Large intestine (tissue), 12 donors: ENCODE measurements at places on chromosomes 16 and 17.

- peak; percentile 83 for DNase-seq
Observed at GRCh38 chr17:80847496-80848230, 144.0 kb upstream of the CHMP6 start.

- no peak for DNase-seq
Observed at GRCh38 chr16:86491640-86492023, 18.7 kb upstream of the FOXF1 start.

DNA sequence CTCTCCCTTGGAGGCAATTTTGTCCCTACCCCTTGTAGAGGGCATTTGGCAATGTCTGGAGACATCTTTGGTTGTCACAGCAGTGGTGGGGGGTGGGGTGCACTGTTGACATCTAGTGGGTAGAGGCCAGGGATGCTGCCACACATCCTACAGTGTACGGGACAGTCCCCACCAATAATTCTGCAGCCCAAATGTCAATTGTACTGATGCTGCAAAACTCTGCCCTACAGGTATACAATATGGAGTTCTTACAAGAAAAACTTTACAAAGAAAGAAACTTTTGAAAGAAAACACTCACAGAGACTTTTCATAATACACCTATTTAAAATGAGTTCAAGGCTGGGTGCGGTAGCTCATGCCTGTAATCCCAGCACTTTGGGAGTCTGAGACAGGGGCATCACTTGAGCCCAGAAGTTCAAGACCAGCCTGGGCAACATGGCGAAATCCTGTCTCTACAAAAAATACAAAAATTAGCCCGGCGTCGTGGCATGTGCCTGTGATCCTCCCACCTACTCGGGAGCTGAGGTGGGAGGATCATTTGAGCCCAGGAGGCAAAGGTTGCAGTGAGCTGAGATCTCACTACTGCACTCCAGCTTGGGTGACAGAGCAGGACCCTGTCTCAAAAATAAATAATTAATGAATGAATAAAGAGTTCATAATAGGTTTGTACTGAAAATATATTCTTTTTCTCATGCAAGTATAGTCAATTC is 59.4 kb downstream of the EMP2 start:
- no peak for DNase-seq

DNA sequence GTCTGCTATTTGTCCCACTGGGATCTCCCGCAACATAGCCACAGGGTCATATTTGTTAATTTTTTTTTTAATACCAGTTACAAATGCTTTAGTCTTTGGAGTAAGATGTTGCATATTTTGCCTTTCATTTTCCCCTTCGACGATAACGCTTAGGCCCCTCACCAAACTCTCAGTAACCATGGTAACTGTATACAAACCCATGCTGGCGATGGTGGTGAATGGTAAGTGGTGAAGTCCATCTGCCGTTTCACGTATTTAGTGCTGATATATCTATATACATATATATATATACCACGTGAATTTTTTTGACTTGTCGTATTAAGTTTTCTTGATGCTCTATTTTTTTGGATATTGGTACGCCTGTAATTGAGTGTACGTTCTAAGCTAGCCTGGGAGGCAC is 263.7 kb downstream of the RBFOX1 start:
- DNase-seq: no peak

DNA sequence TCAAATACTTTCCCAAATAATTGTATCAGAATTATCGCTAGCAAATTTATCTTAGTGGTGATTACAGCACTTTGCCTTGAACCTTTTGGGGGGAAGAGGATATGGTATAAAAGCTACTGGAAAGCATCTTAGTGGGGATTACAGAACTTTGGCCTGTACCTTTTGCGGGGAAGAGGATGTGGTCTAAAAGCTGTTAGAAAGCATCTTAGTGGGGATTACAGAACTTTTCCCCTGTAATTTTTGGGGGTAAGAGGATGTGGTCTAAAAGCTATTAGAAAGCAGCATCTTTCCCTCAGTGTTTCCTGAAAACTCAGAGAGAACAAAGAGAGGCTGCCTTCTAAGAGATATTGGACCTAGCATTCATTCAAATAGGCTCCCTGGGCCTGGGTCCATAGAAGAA is 4.1 kb downstream of the SLFN12 start:
- DNase-seq: no peak

- no peak for DNase-seq
Observed at GRCh38 chr17:28906706-28907438, 4.0 kb upstream of the DHRS13 start.

GRCh38 chr16:55534756-55535155 is 25.9 kb downstream of the LPCAT2 start:
- no peak for DNase-seq

GRCh38 chr16:56684256-56684925 is 2.1 kb downstream of the MT1X start:
- no peak for DNase-seq

- DNase-seq: no peak
Observed at GRCh38 chr17:83200231-83200699, 120.9 kb downstream of the METRNL start.

DNA sequence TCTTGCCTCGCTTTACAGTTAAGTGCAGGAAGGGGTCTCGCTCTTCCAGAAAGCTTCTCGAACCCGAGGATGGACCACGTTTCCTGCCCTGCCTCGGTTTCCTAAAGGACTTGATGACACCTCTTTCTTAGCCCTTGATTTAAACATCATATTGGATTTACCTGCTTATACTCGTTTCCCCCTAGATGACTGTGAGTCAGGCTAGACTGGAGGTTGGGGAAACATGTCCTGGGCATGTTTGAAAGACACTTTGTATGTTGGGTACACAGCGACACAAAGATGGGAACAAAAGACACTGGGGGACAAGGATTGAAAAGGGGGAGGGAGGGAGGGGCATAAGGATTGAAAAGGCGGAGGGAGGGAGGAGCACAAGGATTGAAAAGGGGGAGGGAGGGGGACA is 30.0 kb downstream of the SDK2 start:
- no peak for DNase-seq

GRCh38 chr16:87178977-87179376 is 138.2 kb downstream of the C16orf95 start:
- DNase-seq: peak; percentile 21

GRCh38 chr16:89051521-89052166 is 42.0 kb upstream of the ACSF3 start:
- DNase-seq: no peak

DNA sequence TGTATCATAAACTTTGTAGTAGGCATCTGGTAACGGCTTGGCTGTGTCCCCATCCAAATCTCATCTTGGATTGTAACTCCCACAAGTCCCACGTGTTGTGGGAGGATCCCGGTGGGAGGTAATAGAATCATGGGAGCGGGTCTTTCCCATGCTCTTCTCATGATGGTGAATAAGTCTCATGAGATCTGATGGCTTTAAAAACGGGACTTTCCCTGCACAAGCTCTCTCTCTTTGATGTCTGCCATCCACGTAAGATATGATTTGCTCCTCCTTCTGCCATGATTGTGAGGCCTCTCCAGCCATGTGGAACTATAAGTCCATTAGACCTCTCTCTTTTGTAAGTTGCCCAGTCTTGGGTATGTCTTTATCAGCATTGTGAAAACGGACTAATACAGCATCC is 248.7 kb downstream of the SNX29 start:
- DNase-seq: no peak

DNA sequence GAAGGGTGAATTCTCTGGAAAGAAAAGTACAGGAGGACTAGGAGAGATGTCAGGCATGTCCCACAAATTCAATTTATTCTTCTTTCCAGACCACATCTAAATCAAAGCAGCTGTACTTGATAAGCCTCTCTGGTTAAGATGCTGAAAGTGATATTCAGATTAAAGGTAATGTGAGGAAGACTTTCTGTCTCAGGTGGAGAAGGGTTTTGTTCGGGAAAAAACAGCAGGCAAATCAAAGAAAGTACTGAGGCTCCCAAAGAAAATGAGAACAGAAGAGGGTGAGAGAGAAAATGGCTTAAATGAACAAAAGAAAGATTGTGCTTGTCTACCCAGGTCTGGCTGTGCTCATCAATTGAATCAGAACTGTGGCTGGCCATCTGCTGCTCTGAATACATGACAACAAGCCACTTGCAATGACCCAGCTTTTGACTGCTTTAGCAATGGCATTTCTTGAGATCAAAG is 55.6 kb downstream of the MMD start:
- no peak for DNase-seq

- DNase-seq: no peak
Observed at GRCh38 chr16:57358086-57358420, 530 bp upstream of the CCL22 start.

GRCh38 chr17:13266606-13267005 is 248.8 kb upstream of the ELAC2 start:
- no peak for DNase-seq

DNA sequence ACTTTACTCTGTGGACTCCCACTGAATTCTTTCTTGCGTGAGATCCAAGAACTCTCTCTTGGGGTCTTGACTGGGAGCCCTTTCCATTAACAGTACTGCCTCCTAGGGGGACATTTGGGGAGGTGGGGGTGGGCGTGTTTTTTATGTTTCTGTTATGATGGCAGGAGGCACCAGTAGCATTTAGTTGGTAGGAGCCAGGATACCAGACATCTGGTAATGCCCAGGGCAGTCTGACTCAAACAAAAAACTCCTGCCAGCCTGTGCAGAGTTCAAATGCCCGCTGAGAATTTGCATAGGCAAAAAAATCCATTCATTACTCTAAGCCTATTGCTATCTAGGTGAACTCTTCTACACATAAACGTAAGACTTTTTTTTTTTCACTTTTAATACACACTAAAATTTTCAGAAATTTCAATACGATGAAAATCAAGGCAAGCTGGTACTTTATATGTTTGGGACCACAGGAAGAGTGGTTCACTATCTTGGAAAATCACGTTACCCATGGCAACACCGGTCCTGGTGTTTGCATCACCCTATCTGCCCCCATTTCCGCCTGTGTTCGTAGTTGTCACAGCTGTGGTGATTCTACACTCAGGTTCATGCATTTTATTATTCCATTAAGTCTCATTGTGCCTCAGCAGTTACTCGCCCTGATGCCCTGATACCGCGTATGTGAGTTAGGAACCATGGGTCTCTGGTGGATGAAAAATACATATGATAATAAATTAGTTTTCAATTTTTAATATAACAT is 121.1 kb upstream of the XYLT1 start:
- no peak for DNase-seq

- no peak for DNase-seq
Observed at GRCh38 chr17:42485680-42486079, 27.0 kb downstream of the ATP6V0A1 start.

GRCh38 chr16:48824271-48824670 is 214.3 kb upstream of the N4BP1 start:
- DNase-seq: no peak

DNA sequence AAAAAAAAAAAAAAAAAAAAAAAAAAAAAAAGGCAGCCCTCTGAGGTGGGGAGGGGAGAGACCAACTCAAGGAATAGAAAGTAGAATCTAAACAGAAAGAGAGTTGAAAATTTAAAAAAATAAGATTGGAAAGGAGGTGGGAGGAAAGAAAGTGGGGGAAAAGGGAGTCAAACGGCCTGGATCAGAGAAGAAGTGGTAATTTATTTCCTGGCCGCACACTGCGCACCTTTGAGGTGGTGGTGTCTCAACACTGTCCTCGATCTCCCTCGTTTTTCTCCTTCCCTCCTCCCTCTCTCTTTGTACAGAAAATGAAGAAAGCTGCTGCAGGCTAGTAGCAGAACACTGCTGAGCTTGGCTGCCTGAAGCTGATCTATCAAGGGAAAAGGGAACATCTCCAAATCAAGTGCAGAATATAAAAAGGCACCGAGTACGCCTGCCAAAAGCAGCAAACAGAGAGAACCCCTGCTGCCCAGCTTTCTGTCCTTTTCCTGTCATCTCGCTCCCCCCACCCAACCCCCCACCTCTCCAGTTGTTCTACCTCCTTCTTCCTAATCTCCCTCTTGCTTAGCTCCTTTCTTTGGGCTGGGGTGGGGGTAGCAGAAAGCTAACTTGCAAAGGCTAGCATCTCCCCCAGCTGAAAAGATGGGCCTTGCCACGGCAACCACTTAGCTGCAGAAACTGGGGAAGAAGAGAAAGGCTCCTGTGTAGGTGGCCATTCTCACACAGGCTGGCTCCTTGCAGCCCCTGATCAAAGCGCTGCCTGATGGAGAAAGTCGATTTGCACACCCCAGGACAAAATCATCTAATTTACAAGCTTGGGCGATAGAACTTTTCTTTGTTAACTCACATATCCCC is 22.5 kb downstream of the AXIN2 start:
- DNase-seq: no peak

DNA sequence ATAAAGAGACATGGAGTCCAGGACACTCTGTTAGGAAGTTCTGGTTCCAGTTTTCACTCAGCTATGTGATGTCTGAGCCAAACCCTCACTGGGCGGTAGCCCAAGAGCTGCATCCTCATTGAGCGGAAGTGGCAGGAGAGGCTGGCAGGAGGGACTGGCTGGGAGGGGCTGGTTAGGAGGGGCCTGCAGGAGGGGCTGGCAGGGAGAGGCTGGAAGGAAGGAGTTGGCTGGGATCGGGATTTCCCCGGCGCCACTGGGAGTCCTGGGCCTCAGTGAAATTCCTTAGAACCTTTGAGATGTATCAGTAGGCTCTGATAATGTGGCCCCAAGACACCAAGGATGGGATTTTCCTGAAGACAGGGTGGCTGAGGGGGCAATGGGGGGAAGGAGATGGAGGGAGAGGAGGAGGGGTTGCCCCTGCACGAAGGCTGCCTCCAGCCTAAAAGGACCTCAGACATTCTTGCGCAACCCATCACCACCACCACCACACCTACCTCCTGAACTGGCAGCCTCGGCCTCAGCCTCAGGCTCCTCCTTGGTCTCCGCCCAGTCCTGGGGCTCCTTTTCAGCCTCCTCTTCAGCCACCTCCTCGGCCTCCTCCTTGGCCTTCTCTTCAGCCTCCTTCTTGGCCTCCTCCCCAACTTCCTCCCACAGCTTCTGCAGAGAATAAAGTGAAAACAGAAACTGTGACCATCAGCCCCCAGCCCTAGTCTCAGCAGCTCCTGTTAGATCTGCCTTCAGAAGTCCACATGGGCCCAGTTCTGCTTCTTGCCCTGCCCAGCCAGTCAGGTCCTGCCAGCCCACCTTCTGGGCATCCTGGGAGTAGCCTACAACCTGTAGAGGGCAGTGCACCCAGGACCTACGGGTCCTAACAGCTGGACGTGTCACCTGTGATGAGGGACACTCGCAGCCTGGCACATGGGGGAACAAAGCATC is 31.7 kb downstream of the CNGB1 start:
- no peak for DNase-seq

- DNase-seq: no peak
Observed at GRCh38 chr16:22075043-22075757, 17.1 kb upstream of the VWA3A start.

DNA sequence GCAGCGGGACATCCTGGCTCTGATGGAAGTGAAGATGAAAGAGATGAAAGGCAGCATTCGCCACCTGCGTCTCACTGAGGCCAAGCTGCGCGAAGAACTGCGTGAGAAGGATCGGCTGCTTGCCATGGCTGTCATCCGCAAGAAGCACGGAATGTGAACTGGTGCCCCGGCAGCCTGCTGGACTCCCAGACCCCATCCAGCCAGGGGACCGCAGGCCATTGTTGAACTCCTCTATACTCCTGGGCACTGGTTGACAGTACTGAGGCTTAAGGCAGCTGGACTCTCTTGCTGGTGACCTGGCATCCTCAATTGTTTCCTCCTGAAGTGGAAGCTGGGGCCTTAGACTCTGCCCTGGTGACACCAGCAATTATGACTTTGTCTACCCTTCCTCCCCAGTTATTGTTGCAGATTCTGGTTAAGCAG is 1.2 kb downstream of the THAP11 start:
- no peak for DNase-seq

GRCh38 chr17:74442670-74443515 is 11.0 kb downstream of the GPRC5C start:
- DNase-seq: peak; percentile 93

GRCh38 chr17:17696882-17697633 is 15.8 kb downstream of the RAI1 start:
- no peak for DNase-seq
